ENCODE measurements at places on chromosomes 13 and 19.

GRCh38 chr19:42531313-42531712, 3.0 kb upstream of the CEACAM1 start:
- no peak for DNase-seq

- no peak for DNase-seq
Measured at GRCh38 chr19:38255383-38256014, 675 bp downstream of the PPP1R14A start.

GRCh38 chr19:14545716-14546082, 16.3 kb downstream of the TECR start:
- DNase-seq: no peak

- DNase-seq: no peak
Measured at GRCh38 chr19:48303367-48303766, 22.0 kb upstream of the EMP3 start.

DNA sequence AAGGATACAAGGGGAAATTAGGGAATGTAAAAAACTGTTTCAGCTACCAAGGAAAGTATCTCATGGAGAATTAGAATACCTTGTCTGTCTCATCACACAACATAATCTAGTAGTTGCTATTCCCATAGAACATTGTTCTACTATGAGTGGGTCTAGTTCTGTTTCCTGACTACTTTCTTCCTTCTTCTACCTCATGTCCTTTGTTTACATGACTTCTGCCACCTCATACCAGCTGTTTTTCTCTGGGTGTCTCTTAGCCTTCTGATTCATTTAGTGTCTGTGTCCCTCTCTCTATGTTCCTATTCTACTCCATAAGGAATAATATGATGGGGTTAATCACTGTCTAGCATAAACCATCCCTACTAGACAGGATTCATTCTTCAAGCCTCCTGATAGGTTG, 887.3 kb downstream of the DIAPH3 start:
- DNase-seq: no peak

GRCh38 chr19:3506384-3507340, 551 bp downstream of the FZR1 start:
- no peak for DNase-seq

DNA sequence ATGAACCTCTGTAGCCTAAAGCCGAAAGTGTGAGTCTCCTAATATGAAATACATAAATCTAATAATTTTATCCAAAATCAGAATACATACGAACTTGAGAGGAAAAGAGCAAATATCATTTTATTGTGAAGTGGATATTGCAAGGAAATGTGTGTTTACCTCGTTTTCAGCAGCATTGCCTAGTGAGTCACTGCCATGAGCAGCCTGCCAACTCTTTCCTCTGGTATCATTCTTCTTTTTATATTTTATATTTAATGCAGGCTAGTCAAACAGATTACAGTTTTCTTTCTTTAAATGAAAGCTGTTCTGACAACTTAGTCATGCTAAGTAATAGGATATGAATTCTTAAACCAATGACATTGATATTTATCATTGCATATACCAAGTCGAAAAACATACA, 44.2 kb downstream of the EDNRB start:
- DNase-seq: no peak

DNA sequence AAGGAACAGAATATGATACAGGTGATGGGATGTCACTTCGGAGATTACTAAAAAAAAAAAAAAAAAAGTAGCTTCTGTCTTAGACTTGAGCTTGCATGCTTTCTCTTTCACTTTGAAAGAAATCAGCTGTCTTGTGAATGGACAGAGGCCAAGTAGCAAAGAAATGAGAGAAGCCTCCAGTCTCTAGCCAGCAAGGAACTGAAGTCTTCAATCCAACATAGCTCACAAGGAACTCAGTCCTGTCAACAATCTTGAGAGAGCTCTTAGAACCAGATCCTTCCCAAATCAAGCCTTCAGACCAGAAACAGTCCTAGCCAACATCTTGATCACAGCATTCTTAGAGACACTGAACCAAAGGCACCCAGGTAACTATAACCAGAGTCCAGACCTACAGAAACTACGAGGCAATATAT, 7.7 kb downstream of the N4BP2L2 start:
- no peak for DNase-seq

- DNase-seq: peak; percentile 23
Measured at GRCh38 chr19:45526143-45526542, 18.9 kb downstream of the VASP start.

- DNase-seq: no peak
Measured at GRCh38 chr13:80239571-80240255, 101.2 kb downstream of the SPRY2 start.

DNA sequence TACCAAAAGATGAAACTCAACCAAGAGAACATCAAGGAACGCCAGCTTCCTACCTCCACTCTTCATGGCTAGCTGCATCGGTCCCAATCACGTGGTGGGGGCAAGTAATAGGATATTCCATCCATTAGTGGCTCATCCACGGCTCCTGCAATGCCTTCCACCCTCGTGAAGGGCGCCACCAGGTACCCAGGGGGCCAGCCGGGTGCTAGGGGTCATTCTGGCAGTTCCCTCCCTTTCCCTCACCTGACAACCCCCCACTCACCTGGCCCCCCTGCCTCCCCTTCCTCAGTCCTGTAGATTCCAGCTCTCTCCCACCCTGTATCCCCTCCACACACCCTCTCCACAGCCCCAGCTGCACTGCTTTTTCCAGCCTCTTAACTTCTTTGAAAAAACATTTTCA, 161.9 kb downstream of the URI1 start:
- DNase-seq: no peak

- no peak for DNase-seq
Measured at GRCh38 chr19:3365093-3365835, 1.1 kb upstream of the NFIC start.

DNA sequence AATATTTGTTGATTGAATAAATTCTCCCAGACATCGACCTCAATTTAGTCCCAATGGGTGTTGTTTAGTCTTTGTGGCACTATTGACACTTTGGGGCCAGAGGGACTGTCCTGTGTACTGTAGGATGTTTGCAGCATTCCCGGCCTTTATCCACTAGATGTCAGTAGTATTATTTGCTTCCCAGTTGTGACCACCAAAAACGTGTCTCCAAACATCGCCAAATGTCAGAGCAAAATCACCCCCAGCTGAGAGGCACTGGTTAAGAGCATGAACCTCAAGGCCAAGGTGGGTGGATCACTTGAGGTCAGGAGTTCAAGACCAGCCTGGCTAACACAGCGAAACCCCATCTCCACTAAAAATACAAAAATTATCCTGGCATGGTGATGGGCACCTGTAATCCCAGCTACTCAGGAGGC, 15.4 kb downstream of the NLRP12 start:
- no peak for DNase-seq

DNA sequence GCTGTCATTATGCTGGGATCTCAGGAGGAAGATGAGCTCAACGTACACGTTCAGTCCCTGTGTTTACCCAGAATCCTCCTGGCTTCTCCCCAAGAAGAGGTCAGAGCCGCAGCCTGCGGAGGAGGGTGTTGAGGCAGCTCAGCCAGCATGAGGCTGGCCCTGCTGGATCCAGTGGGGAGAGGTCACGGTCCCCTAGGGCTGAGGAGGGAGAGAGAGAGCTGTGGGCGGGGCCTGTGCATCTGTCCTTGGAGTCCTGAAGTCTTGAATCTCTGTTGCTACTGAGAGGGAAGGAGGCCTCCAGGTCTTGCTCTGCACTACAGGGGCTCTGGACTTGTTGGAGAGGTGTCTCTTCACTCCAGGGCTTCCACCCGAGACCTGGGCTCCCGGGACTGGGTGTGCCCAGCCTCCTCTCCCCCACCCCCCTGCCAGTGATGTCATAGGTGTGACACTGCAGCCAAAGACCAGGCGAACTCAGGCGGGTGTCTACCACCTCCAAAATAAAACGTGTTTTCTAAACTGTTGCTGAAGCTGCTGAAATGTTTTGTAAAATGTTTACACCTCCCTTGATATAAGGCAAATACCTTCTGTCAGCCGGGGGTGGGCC, 77.9 kb upstream of the KCTD15 start:
- DNase-seq: no peak

DNA sequence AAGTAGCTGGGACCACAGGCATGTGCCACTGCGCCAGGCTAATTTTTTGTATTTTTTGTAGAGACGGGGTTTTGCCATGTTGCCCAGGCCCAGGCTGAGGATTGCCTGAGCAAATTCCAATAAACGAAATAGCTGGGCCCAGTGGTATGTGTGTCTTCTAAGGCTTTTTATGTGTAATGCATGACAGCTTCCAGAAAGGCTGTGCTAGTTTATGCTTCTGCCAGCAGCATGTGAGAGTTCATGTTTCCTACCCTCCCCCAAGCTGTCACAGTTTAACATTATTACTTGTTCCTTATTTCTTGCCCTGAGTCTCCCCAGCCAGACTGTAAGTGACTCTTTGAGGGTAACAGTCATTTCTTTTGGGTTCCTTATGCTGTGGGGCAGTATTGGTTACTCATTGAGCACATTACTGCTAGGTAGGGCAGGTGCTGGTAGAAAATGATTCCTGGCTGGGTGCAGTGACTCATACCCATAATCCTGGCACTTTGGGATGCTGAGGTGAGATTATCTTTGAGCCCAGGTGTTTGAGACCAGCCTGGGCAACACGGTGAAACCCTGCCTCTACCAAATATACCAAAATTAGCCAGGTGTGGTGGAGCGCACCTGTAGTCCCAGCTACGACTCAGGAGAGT, 13.6 kb downstream of the GPATCH1 start:
- DNase-seq: no peak

GRCh38 chr19:16623576-16623975, 4.4 kb downstream of the MED26 start:
- no peak for DNase-seq

DNA sequence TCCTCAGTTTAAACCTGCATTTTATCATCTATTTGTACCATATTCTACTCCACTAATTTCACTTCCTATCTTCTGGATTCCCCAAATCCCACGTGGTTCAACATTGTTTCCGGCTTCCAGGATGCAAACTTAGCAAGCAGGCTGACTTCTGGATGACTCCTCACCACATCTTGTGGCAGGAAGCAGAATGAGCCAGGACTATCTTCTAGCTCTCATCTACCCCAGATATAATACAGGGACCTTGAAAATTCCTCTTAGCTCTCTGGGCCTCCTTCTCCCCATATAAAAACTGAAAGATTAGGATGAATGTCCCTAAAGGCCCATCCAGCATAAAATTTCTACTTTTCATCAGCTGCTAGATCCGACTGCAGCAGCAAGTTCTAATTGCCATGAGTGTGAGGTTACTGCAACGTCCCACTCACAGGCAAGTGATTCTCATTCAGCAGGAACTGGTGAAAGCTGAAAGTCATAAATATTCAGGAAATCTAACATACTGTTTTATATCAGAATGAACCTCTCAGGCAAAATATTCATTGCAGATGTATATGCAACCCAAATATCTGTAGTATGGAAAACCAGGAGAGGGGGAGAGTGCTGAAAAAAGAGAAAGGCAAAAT, 93.4 kb downstream of the KCTD12 start:
- DNase-seq: no peak

DNA sequence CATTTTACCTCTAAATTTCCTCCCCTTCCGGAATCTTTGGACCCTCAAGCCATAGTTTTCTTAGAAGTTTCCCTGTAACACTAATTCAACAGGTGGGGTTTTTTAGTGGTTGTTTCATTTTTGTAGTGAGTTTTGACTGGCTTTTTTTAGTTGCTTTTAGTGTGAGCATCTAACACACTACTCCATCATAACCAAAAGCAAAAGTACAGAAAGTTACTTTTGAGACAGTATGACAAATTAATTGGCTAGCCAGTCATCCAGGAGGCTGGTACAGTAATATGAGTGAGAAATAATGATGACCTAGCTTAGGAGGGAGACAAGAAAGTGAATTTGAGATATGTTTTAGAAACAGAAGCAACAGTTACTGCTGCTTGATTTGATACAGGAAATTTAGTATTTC, 71.5 kb downstream of the DNAJC15 start:
- DNase-seq: no peak

Data from DMS153 (cell line).